ENCODE measurements at places on chromosomes 6 and 20. TPM values are rescaled to one million over a fixed set of nuclear protein-coding genes. Genes with fewer than 3 reads are reported as not detected.

DNA sequence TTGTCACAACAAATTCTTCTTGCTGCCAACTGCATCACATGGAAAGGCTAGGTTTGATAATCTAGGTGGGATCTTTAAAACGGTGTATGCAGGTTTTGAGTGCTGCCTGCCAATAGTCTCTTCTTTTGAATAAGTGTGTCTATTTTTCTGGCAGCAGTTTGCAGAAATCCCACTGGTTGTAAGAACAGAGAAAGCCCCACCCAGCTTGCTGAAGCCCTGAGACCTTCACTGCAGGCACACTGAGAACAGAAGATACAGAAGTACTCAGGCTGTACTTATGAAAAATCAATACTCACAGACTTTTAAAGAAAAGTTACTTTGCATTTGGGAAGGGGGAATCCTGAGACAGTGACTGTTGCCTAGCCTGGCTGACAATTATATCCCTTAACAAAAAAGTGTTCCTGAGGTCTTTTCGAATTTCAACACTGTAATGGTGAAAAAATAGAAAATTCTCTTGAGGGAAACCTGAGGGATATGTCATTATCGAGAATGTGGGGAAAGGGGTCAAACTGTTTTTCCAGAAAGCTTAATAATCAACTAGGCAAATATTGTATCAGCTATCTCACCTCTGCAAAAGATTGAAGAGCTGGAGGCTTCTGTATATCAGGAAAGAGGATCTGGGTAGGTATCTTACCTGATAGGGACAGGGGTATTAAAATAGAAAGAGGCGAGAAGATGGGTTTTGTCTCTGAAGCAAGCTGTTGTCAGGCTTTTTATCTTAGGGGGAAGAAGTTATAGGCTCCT, 199.9 kb downstream of the LRFN2 start:
- no peaks in the 10 kb centered on the region for H3K36me3 ChIP-seq
- DNase-seq = no peak
- H3K4me3 ChIP-seq = no peak overlapping the region

Gene COL11A2
- total RNA-seq = 3.4 TPM

Gene HCK
- 129 TPM for total RNA-seq

DNA sequence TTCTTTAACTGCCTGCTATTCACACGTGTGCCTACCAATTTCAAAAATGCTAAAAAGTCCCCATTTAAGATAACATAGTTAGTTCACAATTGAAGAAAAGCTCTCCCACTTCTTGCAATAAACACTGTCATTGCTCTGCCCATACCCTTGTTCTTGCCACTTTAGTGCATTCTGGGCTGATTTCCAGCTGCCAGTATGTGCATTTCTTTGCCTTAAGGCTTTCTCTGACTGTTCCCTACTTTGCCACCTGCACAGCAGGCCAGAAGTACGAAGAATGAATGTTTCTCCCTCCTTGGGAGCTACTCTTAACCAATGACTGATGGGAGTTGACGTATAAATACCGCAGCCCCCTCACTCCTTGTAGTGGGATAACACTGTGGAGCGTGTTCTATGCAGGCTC, 16.0 kb upstream of the ATRN start:
- H3K4me1 ChIP-seq = no peaks in the 10 kb centered on the region
- DNase-seq = no peak
- no peaks in the 10 kb centered on the region for H3K36me3 ChIP-seq
- H3K4me3 ChIP-seq = no peak overlapping the region
- no peaks in the 10 kb centered on the region for H3K27me3 ChIP-seq

Gene PMEPA1
- total RNA-seq = 9.0 TPM

GRCh38 chr20:10219452-10219791, 792 bp downstream of the SNAP25 start:
- peak; percentile 38 for DNase-seq
- no peaks in the 10 kb centered on the region for H3K27me3 ChIP-seq
- H3K4me1 ChIP-seq = no peaks in the 10 kb centered on the region
- H3K4me3 ChIP-seq = no peak overlapping the region
- no peak overlapping the region for H3K27ac ChIP-seq

DNA sequence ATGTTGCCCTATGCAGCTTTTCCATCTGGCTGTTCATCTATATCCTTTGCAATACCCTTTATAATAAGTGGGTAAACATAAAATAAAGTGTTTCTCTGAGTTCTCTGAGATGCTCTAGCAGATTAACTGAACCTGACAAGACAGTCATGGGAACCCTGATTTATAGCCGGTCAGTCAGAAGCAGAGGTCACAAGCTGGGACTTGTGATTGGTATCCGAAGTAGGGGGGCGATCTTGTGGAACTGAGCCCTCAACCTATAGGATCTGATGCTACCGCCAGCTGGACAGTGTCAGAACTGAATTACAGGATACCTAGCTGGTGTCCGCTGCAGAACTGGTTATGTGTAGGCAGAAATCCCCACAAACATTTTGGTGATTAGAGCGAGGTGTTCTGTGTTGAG, 39.0 kb downstream of the SLC17A5 start:
- H3K4me3 ChIP-seq = no peak overlapping the region
- H3K4me1 ChIP-seq = no peaks in the 10 kb centered on the region
- H3K27me3 ChIP-seq = no peaks in the 10 kb centered on the region
- DNase-seq = no peak
- H3K27ac ChIP-seq = no peak overlapping the region

- H3K4me3 ChIP-seq = no peak overlapping the region
- peaks cover 12% of the 10 kb centered on the region for H3K4me1 ChIP-seq
- H3K27me3 ChIP-seq = no peaks in the 10 kb centered on the region
- no peak overlapping the region for H3K27ac ChIP-seq
- DNase-seq = no peak
These were observed 125.7 kb upstream of the RIPOR2 start for GRCh38 chr6:25061289-25061936.

GRCh38 chr6:138087593-138088325, 19.5 kb downstream of the PERP start:
- no peaks in the 10 kb centered on the region for H3K4me1 ChIP-seq
- no peak overlapping the region for H3K27ac ChIP-seq
- H3K4me3 ChIP-seq = no peak overlapping the region
- no peaks in the 10 kb centered on the region for H3K27me3 ChIP-seq
- H3K36me3 ChIP-seq = no peaks in the 10 kb centered on the region
